Activated CD4-positive, alpha-beta memory T cell treated with anti-CD3 and anti-CD28 coated beads for 36 hours (primary cell): ENCODE measurements at places on chromosomes 3 and 15. TPM values are rescaled to one million over a fixed set of nuclear protein-coding genes. Genes with fewer than 3 reads are reported as not detected.

Gene SATB1
- total RNA-seq: 546 TPM

Gene PPP1R14D
- total RNA-seq: not detected

Gene SEMA6D
- not detected for total RNA-seq

Gene CTDSPL
- total RNA-seq: 5.1 TPM

Gene KLHL40
- total RNA-seq: not detected

Gene CASR
- 0.14 TPM for total RNA-seq

Gene PCOLCE2
- total RNA-seq: not detected

Gene C3orf20
- 0.12 TPM for total RNA-seq

Gene TMEM212
- total RNA-seq: not detected

Gene ATP8B4
- 4.2 TPM for total RNA-seq

Gene DNAH12
- total RNA-seq: 0.14 TPM
